ENCODE measurements at places on chromosomes 16 and 17.
A peak's percentile ranks its signal among the peaks of the same experiment; 100 is the strongest.

- peak; percentile 81 for DNase-seq
These were observed 1.1 kb downstream of the GJC1 start for GRCh38 chr17:44828919-44829522.

DNA sequence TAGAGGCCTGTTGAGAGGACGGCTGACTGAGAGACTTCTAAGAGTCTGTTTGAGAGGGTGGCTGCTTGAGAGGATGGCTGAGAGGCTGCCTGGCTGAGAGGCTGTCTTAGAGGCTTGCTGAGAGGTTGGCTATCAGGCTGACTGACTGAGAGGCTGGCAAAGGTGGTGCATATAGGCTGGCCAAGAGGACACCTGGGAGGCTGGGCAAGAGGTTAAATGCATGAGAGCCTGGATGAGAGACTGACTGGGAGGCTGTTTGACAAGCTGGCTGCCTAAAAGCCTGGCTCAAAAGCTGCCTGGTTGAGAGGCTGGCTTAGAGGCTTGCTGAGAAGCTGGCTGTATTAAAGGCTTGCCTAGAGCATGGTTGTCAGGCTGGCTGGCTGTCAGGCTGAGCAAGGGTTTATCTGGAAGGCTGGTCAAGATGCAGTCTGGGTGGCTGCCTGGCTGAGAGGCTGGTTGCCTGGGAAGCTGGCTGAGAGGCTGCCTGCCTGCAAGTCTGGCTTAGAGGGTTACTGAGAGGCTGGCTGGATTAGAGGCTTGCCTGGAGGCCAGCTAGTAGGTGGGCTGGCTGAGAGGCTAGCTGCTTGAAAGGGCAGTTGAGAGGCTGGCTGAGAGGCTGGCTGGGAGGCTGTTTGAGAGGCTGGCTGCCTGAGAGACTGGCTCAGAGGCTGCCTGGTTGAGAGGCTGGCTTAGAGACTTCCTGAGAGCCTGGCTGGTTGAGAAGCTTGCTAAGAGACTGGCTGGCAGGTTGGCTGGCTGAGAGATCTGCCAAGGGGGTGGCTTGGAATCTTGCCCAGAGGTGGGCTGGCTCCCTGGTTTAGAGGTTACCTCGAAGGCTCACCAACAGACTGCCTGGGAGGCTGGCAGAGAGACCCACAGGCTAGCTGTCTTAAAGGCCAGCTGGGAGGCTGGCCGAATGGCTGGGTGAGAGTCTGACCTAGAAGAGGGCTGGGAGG lies 38.3 kb upstream of the ACSM2B start:
- no peak for DNase-seq

DNA sequence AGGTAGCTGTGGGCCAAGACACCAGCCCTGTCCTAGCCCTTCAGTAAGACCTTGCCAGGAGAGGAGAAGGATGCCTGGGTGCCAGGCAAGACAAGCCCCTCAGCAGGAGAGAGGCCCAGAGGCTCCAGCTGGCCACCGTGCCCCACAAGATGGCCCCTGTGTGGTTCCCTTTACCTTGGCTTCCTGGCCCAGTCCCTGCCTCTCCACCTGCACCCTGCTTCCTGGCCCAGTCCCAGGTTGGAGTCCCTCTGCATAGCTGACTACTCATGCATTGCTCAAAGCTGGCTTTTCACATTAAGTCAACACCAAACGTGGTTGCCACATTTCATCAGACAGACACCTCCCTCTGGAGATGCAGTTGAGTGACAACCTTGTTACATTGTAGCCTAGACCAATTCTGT lies 4.0 kb downstream of the SYNGR3 start:
- DNase-seq, result no peak

DNA sequence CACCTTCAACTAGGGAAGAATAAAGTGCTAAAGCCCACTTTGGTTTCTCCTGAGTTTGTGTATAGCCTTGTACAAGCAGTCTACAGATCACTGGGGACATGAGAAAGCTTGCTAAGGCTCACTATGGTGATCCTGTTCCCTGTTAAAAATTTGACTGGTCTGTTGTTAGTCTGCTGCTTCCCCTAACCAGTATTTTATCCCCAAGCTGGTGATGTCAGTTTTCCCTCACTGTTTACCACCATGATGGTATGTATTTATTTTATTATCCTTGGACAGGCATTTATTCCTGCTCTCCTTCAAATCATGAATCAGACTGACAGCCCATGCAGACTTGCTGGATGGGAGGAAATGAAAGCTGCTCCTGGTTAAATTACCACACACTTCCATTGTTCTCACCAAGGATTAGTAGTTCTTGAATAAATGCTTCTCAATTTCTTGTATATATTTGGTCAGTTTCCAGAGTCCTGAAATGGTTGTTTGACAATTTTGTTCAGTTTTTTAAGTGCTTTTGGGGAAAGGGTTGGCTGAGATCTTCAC lies 99.6 kb downstream of the CA4 start:
- no peak for DNase-seq

GRCh38 chr16:71426069-71426879 lies 15.6 kb downstream of the TLE7 start:
- DNase-seq, result peak; percentile 76

GRCh38 chr17:4834681-4835020 lies 1.5 kb downstream of the MINK1 start:
- no peak for DNase-seq

- peak; percentile 16 for DNase-seq
These were observed 14.1 kb upstream of the DBNDD1 start for GRCh38 chr16:90033387-90033786.

GRCh38 chr17:62790564-62790986 lies 17.5 kb downstream of the MARCHF10 start:
- no peak for DNase-seq

GRCh38 chr16:29962344-29962994 lies 590 bp downstream of the TMEM219 start:
- peak; percentile 36 for DNase-seq

DNA sequence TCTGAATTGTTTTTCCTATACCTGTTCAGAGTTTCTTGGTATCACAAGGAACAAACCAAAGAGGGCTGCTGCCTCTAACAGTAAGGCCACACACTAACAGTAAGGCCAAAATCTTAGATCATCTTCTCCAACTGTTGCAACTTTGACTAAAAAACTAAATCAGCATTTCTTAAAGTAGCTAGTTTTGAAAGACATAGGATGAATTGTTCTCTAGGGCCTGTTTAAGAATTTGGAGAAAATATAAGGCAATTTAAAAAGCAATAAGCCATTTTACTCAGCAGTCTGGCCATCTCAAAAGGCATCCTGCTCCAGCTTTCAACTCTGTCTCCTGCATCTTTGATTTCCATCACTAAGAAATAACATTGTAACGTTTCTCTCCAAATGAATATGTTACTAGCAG lies 105.0 kb upstream of the MON1B start:
- DNase-seq, result no peak

GRCh38 chr17:31673076-31673475 lies 186.0 kb downstream of the COPRS start:
- no peak for DNase-seq

DNA sequence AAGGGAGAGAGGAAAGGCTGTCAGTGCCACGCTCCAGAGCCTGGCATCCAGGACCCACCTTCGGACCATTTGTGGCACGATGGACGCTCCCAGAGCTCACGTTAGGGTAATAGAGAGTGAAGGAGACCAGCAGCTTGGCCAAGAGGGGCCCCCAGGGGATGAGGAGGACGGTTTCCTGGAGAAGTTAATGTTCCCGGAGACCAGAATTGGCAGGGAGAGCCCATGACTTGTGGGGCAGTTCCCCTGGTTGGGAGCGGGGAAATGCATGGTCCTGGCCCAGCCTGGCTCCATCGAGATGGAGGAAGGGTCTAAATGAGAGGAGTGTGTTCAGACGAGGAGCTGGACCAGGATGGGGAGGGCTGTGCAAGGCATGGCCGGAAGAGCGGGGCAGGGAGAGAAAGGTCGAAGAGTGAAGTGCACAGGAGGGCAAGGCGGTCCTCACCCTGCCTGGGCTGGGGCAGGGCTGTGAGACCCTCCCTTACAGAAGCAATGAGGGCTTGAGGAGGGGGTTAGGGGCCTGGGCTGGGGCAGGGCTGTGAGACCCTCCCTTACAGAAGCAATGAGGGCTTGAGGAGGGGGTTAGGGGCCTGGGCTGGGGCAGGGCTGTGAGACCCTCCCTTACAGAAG lies 2.9 kb upstream of the HIC1 start:
- peak; percentile 54 for DNase-seq

DNA sequence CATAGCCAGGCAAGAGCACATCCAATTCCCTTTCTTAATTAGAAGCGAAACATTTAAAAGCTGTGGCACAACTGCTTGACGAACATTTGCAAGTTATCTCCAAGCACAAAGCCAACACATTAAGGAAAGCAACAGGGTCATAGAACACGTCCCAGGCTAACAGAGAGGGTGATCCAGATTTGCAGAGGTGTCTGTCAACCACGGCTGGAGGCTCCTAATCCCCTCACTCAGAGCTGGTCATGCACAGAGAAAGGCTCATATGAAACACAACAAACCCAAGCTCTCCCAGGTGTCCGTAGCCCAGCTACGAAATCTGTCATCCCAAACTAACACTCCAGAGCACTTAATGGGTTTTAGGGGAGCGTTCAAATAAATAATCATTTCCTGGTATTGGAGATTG lies 276.1 kb downstream of the SLC39A11 start:
- DNase-seq, result no peak

GRCh38 chr17:71764505-71764904 lies 356.3 kb upstream of the SOX9 start:
- peak; percentile 35 for DNase-seq

DNA sequence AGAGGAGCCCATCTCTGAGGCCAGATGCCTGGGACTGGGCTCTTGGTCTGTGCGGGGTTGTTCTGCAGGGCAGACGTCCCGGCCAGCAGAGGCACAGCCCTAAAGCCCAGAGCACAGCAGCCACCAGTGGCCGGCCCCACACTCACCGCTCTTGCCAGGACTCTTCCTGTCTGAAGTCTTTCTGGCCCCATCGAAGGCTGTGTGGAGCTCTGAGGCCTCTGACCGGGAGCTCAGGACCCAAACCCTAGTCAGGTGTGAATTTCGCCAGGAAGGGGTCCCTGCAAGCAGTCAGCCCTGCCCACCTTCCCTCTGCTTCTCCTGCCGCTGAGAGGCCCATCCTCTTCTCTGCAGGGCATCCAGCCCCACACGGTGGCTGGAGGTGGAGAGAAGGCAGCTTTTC lies 10.7 kb downstream of the ACSF3 start:
- DNase-seq, result no peak

DNA sequence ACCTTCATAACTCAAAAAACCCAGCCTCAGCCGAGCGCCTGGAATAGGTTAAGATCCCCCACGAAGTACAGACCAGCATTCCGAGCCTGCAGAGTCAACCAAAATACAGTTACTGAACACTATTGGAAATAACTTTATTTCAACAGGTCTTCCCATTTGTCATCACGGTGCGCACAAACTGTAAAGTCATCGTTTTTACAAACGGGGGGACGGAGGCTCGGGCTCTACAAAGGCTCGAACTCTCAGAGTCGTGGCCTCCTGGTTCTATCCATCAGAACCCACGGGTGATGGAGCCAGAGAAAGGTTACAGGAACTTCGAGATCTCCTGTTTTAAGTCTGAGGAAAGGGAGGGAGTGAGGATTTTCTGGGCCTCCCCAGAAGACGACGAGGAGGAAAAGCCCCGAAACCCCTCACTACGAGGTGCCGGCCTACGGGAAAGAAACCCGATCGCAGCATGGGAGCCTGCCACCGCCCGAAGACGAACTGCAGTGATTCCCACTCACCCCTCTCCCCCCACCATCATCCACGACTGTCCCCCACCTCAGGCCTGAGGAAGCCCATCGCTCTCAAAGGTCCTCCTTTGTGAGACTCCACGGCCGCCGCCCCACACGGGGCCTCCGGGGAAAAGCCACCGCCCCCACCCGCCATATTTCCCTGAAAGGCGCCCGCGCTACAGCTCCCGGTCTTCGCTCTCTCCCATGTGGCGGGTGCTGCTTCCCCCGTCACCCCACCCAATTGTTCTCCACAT lies 917 bp downstream of the YWHAE start:
- no peak for DNase-seq

GRCh38 chr17:40699853-40700252 lies 3.7 kb downstream of the KRT24 start:
- peak; percentile 36 for DNase-seq

- DNase-seq, result no peak
These were observed 121.6 kb downstream of the ANKRD11 start for GRCh38 chr16:89368604-89369249.

DNA sequence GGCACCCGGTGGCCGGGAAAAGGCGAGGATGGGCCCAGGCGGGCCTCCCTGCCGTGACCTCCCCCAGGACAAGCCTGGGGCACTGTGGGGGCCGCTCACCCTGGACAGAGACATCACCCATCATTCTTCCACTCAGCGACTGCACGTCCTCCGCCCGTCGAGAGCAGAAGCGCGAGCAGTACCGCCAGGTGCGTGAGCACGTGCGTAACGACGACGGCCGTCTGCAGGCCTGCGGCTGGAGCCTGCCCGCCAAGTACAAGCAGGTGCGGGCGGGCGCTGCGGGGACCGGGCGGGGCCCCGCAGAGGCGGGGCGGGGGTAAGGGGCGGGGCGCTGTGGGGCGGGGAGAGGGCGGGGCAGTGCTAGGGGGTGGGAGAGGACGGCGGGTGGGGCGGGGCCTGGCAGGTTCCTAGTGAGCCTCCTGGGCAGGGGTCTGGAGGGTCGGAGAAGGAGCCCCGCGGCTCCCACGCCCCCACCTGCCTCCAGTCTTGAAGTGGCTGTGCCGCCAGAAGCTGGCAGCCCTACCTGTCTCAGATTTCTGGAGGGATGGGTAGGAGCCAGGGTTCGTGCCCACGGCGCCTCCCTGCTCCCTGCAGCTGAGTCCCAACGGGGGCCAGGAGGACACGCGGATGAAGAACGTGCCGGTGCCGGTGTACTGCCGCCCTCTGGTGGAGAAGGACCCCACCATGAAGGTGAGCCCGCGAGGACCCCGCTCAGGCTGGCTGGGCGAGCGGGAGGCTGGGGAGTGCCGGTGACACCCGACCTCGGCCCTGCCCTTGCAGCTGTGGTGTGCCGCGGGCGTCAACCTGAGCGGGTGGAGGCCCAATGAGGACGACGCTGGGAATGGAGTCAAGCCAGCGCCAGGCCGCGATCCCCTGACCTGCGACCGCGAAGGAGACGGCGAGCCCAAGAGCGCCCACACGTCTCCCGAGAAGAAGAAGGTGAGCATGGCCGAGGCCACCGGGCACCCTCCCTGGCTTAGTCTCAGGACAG lies 7.5 kb downstream of the NME3 start:
- peak; percentile 68 for DNase-seq

DNA sequence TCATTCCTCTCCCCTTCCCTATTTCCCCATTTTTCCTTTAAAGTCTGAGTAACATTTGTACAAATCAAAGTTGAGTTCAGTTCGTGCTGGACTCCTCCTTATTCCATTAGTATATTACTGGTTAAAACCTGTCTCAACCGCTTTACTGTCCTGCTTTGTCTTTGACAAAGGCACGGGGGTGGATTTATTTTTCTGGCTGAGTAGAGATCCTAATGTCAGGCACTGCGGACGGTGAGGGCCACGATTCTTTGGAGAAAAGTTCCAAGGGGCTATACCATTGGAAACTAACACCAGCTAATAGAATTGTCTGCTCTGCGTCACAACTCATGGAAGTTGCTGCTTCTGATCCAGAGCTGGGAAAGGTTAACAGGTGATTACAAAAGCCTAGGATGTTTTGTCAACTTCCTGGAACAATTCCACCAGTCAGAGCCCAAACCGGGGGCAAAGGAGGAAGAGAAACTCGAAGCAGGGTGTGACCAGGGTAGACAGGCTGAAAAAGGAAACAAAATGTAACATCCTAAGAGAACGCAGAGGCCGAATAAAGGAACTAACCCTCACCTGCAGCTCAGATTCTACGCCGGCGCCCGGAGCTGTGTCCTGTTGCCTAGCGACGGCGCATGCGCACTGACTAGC lies 12.4 kb downstream of the TAT start:
- no peak for DNase-seq
